ENCODE measurements at places on chromosomes 3 and 15.

DNA sequence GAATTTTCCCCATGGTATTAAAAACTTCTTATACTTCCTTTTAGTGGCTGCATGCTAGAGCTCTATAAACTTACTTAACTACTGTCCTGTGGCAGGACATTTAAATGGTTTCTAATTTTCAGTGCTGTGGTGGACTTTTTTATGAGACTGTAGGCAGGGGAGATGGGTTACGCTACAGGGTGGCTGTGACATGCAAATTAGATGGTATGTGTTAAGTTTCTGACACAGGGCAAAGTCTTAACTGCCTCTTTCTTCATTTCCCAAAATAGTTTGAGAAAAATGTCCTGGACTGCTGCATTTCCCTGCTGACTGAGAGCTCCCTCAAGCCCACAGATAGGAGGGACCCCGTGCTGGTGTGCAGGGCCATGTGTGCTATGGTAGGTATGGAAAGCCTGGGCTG lies 22.0 kb downstream of the TGM4 start:
- DNase-seq = no peak

- DNase-seq = no peak
Measured at GRCh38 chr3:176351408-176351807, 845.9 kb downstream of the TBL1XR1 start.

GRCh38 chr3:106333911-106334618 lies 465.3 kb upstream of the CBLB start:
- DNase-seq = no peak

GRCh38 chr3:18575573-18575972 lies 150.4 kb upstream of the SATB1 start:
- no peak for DNase-seq

DNA sequence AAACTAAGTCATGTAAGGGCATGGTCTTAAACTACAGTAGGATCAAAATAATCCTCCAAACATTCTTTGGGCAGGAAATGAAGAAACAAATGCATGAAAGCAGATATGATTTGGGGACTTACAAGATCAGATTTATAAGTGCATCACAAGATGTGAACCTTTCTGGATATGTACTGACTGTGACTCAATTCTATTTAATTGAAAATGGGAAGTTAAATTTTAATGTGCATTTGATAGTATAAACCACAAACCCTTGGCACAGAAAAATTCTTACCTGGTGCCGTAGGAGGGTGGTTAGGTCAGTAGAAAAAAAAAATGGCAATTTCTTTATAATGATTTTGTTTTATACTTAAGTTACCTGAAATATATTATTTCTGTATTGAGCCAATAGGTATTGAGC lies 262.5 kb upstream of the TGFBR2 start:
- no peak for DNase-seq

- DNase-seq = no peak
Measured at GRCh38 chr3:189386739-189387138, 215.0 kb downstream of the TPRG1 start.

- no peak for DNase-seq
Measured at GRCh38 chr15:67882487-67883233, 42.8 kb upstream of the RNU6-1 start.

DNA sequence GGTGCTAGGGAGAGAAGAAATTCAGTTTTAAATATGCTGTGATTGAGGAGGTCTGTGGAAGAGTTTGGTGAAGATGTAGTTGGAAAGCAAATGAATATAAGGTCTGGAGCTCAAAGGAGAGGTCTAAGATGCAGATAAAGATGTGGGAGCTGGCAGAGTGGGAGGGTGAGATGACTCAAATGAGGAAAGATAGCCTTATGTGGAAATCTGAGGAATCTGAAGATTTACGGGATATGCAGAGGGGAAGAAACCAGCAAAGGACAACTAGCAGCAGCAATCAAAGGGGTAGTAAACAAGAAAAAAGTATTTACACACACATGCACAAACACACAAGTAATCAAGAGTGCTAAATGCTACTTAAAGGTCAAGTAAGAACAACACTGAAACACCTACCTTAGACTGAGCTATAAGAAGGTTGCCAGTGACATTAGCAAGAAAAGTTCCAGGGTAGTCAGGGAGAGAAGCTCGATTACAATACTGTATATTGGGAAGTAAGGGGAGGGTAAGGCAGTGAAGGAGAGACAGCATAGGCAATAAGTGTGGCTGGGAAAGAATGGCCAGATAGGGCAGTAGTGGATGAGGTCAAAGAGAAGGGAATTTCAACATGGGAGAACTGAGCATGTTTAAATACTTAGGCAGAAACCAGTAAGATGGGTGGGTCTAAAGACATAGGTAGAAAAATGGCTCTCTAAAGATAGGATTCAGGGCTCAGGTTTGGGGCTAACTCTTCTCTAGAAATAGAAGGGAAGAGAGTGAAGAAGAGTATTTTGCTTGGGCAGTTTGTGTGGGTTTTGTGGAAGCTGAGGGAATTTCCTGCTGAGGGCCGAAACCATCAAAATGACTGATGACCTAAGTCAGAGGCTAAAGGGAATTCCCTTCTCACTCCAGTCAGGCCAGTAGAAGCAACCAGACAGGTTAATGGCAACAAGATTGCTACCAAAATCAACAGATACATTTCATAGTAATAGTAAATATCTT lies 8.9 kb downstream of the CMTM6 start:
- DNase-seq = no peak

GRCh38 chr15:70817266-70817665 lies 36.7 kb downstream of the LARP6 start:
- no peak for DNase-seq

DNA sequence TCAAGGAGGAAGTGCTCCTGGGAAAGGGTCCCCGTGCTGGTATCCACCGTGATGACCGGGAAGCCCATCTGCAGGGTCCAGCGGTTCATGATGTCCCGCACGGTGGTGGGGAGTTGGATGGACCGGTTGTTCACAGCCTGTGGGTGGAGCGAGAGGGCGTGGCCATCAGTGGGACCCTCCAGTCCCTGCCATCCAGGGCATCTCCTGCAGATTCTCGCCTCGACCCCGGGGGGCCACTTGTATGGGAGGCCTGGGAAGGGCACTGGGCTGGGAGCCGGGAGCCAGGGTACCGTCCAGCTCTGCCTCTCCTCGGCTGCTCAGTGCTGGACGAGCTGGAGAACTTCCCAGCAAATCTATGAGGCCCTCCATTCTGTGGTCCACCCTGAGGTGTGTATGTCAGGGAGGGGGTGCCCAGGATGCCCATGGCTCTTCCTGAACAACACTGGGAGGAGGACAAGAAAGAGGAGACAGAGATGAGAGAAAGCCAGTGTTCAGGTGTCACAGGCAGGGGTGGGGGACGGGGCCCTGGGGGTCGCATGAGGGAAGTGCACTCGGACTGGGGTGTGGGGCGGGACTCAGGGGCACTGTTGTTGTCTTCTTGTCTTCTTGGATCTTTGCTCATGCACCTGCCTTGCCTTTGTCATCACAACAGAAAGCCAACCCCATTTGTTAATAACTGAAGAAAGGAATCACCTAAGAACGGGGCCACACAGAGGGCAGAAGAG lies 13.0 kb downstream of the ANPEP start:
- no peak for DNase-seq

- peak; percentile 57 for DNase-seq
Measured at GRCh38 chr3:36907911-36908646, 36.8 kb downstream of the TRANK1 start.

GRCh38 chr3:36954452-36955134 lies 9.7 kb upstream of the TRANK1 start:
- no peak for DNase-seq

- no peak for DNase-seq
Measured at GRCh38 chr3:89364314-89364713, 256.9 kb downstream of the EPHA3 start.

- no peak for DNase-seq
Measured at GRCh38 chr3:42735019-42735418, 32.4 kb upstream of the HHATL start.

GRCh38 chr3:53998980-53999379 lies 107.3 kb upstream of the SELENOK start:
- no peak for DNase-seq

- DNase-seq = no peak
Measured at GRCh38 chr15:64513823-64514222, 53.4 kb downstream of the ZNF609 start.

DNA sequence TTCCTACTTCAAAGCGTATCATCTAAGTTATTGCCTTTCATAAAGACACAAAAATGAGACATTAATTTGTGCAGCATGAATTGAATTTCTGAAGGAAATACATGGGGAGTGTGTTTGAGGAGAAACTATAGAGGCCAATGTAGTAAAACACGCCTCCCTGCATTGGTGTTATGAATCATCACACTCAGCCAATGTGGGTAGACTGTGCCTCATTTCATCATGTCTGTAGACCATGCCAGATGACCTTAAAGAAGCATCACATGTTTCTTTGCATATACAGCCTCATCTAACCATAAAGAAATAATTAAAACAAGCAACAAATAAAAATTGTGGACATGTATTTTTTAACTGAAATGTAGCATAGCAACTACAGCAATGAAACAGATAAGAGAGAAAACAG lies 486.0 kb upstream of the ADAMTS9 start:
- DNase-seq = no peak

GRCh38 chr3:182786564-182787196 lies 6.6 kb upstream of the ATP11B start:
- no peak for DNase-seq

- no peak for DNase-seq
Measured at GRCh38 chr15:27218426-27218825, 247.4 kb downstream of the GABRG3 start.
